ENCODE measurements at places on chromosomes 7 and 10.

- no peak for DNase-seq
These were observed 393.5 kb downstream of the GFRA1 start for GRCh38 chr10:115879372-115880089.

DNA sequence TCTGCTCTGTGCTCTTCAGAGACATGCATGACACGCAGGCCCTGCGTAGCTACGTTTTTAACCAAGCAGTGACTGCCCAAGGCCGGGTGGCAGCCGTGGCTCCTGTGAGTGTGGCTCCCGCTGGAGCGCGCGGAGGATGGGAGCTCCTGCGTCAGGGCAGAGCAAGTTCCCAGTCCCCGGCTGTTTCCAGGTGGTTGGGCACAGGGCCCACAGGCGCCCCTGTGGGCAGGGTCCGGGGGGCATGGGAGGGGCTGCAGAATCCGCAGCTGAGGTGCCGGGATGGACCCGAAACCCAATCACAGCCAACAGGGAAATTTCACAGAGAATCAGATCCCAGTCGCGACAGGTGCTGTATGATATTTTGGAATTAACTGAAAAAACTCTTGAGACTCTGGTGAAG is 9.8 kb downstream of the NKX6-2 start:
- no peak for DNase-seq

GRCh38 chr7:100154651-100155491 is 3.7 kb downstream of the TRAPPC14 start:
- no peak for DNase-seq

DNA sequence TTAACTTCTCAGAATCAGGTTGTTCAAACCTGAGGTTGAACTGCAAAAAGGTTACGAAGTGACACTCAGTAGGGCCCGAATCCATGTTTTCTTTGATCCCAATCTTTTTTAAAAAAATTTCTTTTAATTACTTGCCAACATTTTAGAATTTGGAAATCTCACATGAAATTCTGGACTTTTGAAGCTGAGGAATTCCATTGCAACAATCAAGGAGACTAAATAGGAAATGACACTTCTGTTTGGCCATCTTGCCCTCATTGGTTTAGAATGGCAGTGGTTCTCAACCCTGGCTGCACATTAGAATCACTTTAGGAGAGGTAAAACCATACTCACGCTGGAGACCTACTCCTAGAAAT is 471 bp upstream of the TOMM7 start:
- no peak for DNase-seq

DNA sequence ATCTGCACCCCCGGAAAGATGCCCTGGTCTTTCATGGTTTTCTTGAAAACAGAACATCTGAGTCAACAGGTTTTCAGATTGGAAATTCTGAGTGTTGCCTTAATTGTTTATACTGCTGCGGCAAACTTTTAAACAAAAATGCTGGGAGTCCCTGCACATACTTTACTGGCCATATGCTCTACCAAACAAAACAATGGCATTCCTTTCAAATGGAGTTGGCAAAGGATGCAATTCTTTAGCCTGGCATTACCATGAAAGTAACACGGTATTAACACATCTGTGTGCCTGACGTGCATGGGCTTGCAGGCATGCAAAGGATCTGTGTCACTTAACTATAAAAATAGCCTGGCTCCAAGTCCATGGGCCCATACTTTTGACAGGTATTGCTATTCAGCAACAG is 4.2 kb downstream of the INHBA start:
- no peak for DNase-seq

- DNase-seq = no peak
These were observed 101.9 kb upstream of the PDLIM1 start for GRCh38 chr10:95392681-95393164.

- no peak for DNase-seq
These were observed 7.4 kb downstream of the PPRC1 start for GRCh38 chr10:102140218-102140617.

DNA sequence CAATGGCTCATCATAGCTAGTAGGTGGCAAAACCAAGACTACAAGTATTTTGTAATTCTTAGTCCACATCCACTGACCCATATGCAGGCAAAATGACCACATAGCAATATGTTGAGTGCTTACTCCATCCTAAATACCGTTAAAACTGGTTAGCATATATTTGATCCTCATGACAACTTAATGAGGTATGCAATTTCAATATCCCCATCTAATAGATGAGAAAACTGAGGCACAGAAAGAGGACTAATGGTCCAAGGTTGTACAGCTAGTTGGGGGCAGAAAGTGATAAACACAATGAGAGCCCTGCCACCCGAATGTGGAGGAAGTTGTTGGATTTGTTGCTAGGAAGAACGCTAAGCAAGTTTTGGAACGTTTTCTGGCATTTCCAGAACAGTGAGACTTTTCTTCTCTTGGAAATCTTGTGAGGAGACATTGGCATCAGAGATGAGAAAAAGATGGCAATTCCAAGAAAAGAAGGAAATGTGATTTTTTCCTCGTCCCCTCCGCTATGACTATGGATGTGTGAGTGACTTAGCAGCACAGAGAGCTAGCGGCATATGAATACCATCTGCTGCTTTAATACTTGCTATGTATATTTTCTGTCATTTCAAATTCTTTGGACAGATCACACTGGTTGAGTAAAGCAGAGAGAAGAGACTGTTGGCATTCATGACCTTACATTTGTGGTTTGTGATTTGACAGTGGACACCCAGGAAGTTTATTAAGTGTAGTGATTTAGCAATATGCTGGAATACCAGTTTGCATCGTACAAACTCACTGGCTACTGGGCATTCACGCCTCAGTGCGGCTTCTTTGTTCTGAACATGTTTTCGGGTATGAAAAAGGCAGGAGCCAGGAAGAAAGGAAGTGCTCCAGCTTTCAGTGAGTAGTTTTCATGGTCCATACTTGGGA is 51.5 kb downstream of the NRCAM start:
- no peak for DNase-seq

DNA sequence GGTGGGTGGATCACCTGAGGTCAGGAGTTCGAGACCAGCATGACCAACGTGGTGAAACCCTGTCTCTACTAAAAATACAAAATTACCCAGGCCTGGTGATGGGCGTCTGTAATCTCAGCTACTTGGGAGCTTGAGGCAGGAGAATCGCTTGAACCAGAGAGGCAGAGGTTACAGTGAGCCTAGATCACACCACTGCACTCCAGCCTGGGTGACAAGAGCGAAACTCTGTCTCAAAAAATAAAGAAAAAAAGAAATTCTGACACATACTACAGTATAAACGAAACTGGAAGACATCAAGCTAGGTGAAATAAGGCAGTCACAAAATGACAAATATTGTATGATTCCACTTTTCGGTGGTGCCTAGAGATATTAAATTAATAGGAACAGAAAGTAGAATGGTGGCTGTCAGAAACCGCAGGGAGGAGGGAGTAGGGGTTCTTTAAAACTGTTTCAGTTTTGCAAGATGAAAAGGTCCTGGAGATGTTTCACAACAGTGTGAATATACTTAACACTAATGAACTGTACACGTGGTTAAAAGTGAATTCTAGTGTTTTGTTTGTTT is 23.2 kb downstream of the PILRA start:
- no peak for DNase-seq

DNA sequence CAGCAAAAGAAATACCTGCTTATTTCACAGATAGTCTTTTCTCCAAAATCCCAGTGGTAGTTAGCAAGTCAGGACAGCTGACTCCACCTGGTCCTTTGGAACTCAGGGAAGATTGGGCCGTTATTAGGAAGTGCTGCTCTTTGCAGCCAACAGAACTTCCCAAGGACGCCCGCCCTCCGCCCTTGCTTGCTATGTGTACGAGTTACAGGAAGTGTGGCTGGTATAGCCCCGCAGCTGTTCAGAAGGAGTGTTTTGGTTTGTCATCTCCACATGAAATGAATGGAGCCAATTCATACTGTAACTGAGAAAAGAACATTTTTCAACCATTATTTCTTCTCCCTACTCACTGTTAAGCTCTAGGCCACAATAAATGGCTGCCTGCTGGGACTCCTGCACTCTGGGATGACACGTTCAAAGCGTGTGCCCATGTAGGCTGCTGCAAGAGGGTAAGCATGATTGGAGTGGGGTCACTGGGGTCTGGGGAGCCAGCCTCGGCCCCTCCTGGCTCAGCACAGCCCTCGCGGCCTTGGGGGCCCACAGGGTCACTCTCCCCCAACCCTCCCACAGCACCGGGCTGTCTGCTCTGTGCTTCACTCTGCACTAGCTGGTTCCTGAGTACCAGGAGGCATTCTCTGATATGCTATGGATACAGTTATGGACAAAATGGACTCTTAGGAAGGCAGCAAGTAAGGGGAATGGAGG is 244.0 kb downstream of the EBF3 start:
- no peak for DNase-seq

GRCh38 chr10:44325157-44325556 is 59.7 kb downstream of the CXCL12 start:
- DNase-seq = no peak

DNA sequence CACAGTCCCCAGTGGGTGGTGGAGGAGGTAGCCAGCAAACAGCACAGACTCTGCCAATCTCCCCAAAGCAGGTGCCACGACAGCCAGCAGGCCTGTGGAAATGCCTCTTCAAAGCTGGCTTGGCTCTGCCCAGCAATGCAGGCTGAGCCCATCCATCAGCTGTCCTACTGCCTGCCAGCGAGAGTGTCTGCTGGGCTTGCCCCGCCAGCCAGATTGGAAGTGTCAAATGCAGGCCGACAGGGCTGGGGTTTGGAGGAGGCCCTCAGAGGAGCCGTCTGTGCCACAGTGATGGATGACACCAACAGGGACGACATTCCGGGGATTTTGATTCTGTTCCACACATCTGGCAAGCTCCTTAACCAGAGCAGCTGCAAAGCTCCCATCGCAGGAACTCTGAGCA is 16.7 kb downstream of the HABP2 start:
- no peak for DNase-seq

GRCh38 chr10:93505075-93505474 is 8.7 kb downstream of the CEP55 start:
- no peak for DNase-seq

GRCh38 chr10:95350830-95351228 is 60.0 kb upstream of the PDLIM1 start:
- DNase-seq = no peak

- no peak for DNase-seq
These were observed 44.5 kb upstream of the DNAJB6 start for GRCh38 chr7:157292258-157292657.

DNA sequence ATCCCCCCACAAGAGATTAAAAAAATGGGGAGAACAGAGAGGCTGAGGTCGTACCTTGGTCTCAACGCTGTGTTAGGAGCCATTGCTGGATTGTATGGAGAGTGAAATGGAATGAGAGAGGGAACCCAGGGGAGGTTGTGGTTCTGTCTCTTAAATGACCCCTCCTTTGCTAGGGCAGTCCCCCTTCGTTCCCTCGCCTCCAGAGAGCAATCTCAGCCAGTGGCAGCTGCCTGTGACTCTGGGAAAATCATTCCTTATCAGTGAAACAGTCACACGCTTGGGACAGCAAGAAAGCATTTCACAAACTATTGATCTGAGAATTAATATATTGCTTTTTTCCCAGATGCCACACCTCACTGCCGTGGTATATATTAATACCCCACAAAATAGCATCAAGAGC is 12.0 kb upstream of the CARD11 start:
- no peak for DNase-seq

GRCh38 chr7:36303202-36304098 is 86.2 kb upstream of the ANLN start:
- DNase-seq = peak; percentile 89

DNA sequence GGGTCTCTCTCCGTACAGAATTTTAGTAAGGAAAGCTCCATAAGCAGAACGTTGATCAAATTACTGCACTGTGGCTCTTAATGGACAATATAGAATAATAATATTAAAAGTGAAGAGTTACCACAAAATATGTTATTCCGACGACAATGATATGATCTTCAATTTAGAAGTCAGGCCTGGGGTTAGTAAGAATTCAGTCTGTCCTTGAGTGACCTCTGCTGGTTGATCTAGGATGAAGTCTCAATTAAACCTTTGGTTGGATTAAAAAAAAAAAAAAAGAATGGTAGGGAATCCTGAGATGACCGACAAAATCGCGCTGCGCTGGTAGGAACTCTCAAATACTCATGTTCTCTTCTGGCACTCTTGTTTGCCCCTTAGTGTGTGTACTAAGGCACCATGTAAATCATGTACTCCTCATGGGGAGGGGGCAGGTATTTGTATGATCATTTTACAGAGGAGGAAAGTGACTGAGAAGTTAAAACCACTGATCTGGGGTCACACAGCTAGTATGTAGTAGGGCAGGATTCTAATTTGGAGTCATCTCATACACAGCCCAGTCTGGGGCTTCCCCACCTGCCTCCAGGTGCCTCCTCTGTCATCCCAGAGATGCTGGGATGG is 161.3 kb upstream of the NPVF start:
- peak; percentile 42 for DNase-seq

DNA sequence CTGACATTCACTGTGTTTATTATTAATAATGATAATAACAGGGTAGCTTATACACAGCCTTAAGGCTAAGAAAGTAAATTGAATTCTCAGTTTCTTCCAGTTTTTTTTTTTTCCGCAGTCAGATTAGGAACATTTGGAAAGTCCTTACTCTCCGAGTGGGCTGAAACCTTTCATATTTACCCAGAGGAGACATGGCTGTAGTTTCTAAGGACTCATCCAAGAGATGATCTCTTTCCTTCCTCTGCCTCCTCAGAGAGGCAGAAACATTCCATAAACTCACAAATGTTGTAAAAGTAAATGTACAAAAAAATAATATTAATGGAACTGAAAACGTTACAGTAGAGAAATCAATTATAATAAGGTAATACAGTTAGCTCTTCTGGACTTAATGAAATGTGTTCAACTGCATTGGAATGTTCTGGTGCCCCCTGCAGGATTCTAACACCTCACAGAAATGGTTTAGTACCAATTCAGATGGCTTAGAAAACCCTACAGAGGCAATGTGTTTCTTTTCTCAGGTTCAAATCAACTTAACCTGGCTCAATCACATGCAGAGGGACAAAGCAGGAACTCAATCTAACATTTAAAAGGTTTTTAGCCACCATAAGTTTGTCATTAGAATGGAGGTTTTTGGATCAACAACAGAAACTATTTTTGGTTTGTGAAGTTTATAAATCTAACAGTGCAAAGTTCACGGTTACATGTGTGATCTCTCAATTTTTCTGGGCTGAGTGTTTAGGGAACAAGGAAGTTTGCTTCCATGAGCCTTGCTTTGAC is 71.7 kb downstream of the ICA1 start:
- peak; percentile 84 for DNase-seq

- no peak for DNase-seq
These were observed 1104.6 kb downstream of the SORCS3 start for GRCh38 chr10:105745596-105746148.

- no peak for DNase-seq
These were observed 90.3 kb downstream of the SRPK2 start for GRCh38 chr7:105298439-105298894.

Data from NCI-H1417 (cell line).